ENCODE measurements at places on chromosomes 7 and 10. TPM values are rescaled to one million over a fixed set of nuclear protein-coding genes. Genes with fewer than 3 reads are reported as not detected.

GRCh38 chr7:43044511-43044910 lies 67.9 kb upstream of the HECW1 start:
- H3K27me3 ChIP-seq: peaks cover 6% of the 10 kb centered on the region
- H3K4me1 ChIP-seq: peaks cover 8% of the 10 kb centered on the region
- H3K27ac ChIP-seq: no peak overlapping the region
- peaks cover 8% of the 10 kb centered on the region for H3K36me3 ChIP-seq
- DNase-seq: no peak

DNA sequence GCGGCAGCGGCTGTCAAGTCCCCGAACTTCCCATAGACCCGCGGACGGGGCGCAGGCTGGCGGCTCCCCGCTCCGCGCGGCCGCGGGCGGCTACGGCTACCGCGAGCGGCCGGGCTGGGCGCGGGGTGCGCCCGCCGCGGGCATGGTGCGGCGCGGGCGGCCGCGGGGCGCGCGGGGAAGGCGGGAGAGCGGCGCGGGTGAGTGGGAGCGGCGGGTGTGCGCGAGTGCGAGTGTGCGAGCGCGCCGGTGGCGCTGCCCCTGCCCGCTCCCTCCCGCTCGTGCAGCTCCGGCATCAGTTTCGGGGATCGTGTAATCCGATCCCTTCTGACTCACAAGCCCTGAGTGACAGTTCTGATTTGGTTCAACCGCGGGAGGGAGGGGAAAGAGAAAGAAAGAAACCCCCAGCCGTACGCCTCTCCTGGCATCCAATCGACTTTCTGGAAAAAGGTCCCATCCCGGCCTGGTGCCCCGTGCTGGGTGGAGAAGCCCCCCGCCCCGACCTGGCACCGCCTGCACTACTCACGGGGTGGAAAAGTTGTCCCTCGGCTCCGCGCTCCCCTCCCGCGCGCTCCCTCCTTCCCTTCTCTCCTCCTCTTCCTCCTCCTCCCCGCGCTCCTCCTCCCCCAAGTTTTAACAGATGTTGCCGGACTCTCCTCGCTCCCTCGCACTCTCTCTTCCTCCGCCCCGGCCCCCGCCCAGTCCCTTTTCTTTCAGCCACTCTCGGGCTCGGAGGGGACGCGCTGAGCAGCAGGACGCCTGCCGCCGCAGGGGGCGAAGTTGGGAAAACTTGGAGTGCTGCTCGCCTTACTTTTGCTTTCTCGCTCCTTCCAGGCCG lies at the start of gene GLI3:
Gene GLI3, minus strand, starts transcription at position 234 of the 835 bp plus-strand sequence. CDS start 13,956 bp downstream, outside the sequence.
- H3K27me3 ChIP-seq: no peaks in the 10 kb centered on the region
- H3K4me3 ChIP-seq: peak within 1 kb of the TSS; percentile 87
- peak within 1 kb of the TSS; percentile 88 for H3K27ac ChIP-seq
- H3K36me3 ChIP-seq: no peaks in the 10 kb centered on the region

DNA sequence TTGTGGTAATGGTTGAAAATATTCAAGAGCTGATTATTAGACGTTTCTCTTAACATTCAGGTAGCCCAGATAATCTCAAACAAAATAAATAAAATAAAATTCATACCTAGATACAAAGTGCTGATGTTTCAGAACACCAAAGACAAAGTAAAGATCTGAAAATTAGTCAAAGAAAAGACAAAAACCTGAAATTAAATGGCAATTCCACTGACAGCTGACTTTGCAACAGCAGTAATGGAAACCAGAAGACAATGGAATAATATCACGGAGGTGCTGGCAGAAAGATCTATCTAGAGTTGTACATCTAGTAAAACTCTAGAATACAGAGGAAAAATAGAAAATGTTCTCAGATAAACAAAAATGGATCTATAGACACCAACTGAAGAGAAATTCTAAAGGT lies 58.0 kb upstream of the IKZF1 start:
- no peak overlapping the region for H3K4me3 ChIP-seq
- H3K27ac ChIP-seq: no peak overlapping the region
- no peak for DNase-seq
- peaks cover 4% of the 10 kb centered on the region for H3K27me3 ChIP-seq
- H3K36me3 ChIP-seq: no peaks in the 10 kb centered on the region

DNA sequence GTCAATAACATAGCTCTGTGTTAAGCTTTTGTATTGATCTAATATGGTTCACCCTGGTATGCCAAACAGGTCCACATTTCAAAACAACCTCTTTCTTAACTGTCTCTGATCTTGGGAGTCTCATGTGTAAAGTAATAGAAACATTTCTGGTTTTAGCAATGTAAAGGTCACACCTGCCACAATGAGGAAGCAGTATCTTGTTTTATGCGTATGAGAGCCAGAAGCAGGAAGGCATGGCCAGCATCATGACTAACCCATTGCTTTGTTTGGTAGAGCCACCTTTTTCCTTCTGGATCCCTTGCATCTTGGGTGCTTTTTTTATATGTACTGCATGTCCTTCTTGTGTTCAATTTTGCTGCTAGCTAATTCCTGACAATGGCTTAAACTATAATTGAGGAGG lies 411.3 kb upstream of the SEMA3C start:
- no peaks in the 10 kb centered on the region for H3K27me3 ChIP-seq
- H3K4me1 ChIP-seq: peaks cover 31% of the 10 kb centered on the region
- H3K36me3 ChIP-seq: no peaks in the 10 kb centered on the region

TMEM225B gene
- total RNA-seq: 1.8 TPM

ELN gene
- total RNA-seq: 8,224 TPM

PAPOLB gene
- total RNA-seq: not detected

Data from chondrocyte (in vitro differentiated cells).